ENCODE measurements at places on chromosomes 4 and X. TPM values are rescaled to one million over a fixed set of nuclear protein-coding genes. Genes with fewer than 3 reads are reported as not detected.

The HAND2 gene
- 0.36 TPM for total RNA-seq

The RPL34 gene
- total RNA-seq: 935 TPM

The NEXMIF gene
- total RNA-seq: not detected

The SLITRK4 gene
- not detected for total RNA-seq

The CDX4 gene
- not detected for total RNA-seq

The ATP2B3 gene
- total RNA-seq: 0.06 TPM

The COX7B2 gene
- not detected for total RNA-seq

The IL3RA gene
- total RNA-seq: 0.31 TPM

The PSMD10 gene
- total RNA-seq: 90.3 TPM

The SGMS2 gene
- total RNA-seq: 14.6 TPM

The TMEM150C gene
- 1.3 TPM for total RNA-seq

The RTL5 gene
- total RNA-seq: 2.6 TPM

The MAGIX gene
- 3.7 TPM for total RNA-seq

The GAGE12E gene
- not detected for total RNA-seq

The SLC34A2 gene
- total RNA-seq: not detected

The SPANXN4 gene
- total RNA-seq: not detected

The PNMA6F gene
- not detected for total RNA-seq

The GABRQ gene
- total RNA-seq: 0.24 TPM

The ERCC6L gene
- 13.4 TPM for total RNA-seq

The BTK gene
- total RNA-seq: 0.15 TPM

The EDA2R gene
- 14.2 TPM for total RNA-seq

The WWC2 gene
- 16.6 TPM for total RNA-seq

The OCIAD2 gene
- 112 TPM for total RNA-seq

The EMCN gene
- total RNA-seq: not detected

The GCNA gene
- 1.2 TPM for total RNA-seq

The KLHL4 gene
- total RNA-seq: 2.8 TPM

The IL21 gene
- not detected for total RNA-seq

The GRID2 gene
- not detected for total RNA-seq

The CXorf65 gene
- not detected for total RNA-seq

The GPR173 gene
- not detected for total RNA-seq

The FMR1NB gene
- total RNA-seq: not detected

The MAP7D2 gene
- 5.6 TPM for total RNA-seq

The NHSL2 gene
- total RNA-seq: 0.49 TPM

The HSD17B13 gene
- total RNA-seq: 0.10 TPM

The OFD1 gene
- total RNA-seq: 17.4 TPM

The SERTM2 gene
- not detected for total RNA-seq

The TEX13D gene
- total RNA-seq: not detected

The SCD5 gene
- 8.1 TPM for total RNA-seq

The FGF13 gene
- not detected for total RNA-seq

The FAM9C gene
- total RNA-seq: not detected

The GABRA4 gene
- total RNA-seq: not detected

The ATP1B4 gene
- not detected for total RNA-seq

The PDE6B gene
- total RNA-seq: not detected

The PGAM4 gene
- 0.26 TPM for total RNA-seq

The SPANXC gene
- total RNA-seq: 0.78 TPM

The SATL1 gene
- total RNA-seq: 0.05 TPM

The TMEM35A gene
- not detected for total RNA-seq

The P2RY8 gene
- total RNA-seq: not detected

Data from A549 treated with CpdA at 1 μM for 4 hours (cell line).